ENCODE measurements at places on chromosomes 4 and X.

- DNase-seq: no peak
These were observed 4.9 kb downstream of the ELF2 start for GRCh38 chr4:139171876-139172691.

- DNase-seq: no peak
These were observed 204.7 kb upstream of the S100G start for GRCh38 chrX:16445166-16445752.

DNA sequence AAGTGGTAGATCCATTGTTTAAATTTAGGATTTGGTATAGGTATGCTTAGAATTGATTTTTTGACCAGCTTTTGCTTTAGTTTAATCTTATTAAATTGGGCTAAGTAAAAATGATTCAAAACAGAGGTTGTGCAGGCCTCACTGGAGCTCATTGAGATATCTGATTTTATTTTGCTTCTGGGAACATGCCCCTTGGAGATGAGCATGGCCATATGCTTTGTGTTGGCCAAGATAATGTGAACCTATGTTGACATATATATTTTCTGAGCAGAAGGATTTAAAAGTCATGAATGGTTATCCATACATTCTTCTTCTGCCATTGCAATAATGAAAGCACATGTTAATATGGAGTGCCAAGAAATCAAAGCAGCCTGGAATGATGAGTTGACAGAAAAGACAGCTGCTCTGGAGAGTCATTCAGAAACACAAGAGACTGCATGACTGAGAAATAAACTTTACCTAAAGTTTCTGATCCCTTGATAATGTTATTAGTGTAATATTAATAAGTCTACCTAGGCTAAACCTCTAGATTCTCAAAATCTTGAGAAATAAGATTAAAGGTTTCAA lies 489.7 kb upstream of the GNPDA2 start:
- DNase-seq: no peak

DNA sequence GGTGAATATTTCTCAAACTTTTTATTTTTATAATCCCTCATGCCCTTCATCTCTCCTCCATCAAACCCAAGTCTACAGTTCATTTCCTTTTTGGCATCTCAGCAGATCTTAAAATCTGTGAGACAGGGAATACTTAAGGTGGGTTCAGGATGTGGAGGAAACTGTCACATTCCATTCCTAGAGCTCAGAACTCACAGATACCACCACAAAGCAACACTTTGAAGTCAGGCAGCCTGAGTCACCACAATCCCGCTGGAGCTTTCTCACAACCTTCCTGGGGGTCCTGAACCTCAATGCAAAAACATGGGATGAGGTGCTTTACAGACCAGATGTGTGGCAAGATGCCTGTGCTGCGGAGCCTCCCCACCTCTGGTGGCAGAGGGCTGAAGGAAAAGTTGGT lies 63.2 kb downstream of the HHIP start:
- no peak for DNase-seq

Measured in stimulated activated CD8-positive, alpha-beta memory T cell treated with anti-CD3 and anti-CD28 coated beads, Interleukin-7, amount 100 ng/mL, for 1 hour (primary cell).